SHP77 treated with DMSO at 0.1 percent for 48 hours (cell line): ENCODE measurements at places on chromosomes 13 and 19.

- no peak for DNase-seq
These were observed 66.7 kb downstream of the SLC10A2 start for GRCh38 chr13:102999499-102999898.

- no peak for DNase-seq
These were observed 41.1 kb downstream of the TINCR start for GRCh38 chr19:5526691-5527090.

- no peak for DNase-seq
These were observed 65.2 kb downstream of the TEX26 start for GRCh38 chr13:30997697-30998096.

DNA sequence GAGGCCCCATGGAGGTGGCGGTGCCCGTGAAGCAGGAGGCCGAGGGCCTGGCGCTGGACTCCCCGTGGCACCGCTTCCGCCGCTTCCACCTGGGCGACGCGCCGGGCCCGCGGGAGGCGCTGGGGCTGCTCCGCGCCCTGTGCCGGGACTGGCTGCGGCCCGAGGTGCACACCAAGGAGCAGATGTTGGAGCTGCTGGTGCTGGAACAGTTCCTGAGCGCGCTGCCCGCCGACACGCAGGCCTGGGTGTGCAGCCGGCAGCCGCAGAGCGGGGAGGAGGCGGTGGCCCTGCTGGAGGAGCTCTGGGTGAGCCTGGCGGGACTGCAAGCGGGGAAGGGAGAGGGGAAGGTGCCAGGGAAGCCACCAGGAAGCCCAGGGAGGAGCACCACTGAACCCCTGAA lies 5.8 kb downstream of the ZNF444 start:
- no peak for DNase-seq

- DNase-seq = no peak
These were observed 21.2 kb downstream of the INSR start for GRCh38 chr19:7272856-7273578.

DNA sequence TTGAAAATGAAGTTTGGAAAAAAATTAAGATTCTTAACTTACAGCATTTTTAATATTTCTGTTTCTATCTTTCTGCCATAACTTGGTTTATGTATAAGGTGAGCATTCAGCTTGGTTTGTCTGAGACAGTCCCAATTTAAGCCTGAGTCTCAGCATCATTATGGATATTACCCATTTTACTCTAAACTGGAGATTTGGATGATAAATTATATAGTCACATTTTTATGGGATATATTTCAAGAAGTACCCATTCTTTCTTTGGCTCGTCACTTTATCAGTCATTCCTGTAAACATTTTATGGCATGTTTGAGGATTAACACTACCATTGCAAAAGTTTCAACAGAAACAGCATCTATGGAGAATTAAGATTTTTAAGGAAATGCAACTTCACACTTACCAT lies 1129.0 kb upstream of the PCDH9 start:
- DNase-seq = no peak

DNA sequence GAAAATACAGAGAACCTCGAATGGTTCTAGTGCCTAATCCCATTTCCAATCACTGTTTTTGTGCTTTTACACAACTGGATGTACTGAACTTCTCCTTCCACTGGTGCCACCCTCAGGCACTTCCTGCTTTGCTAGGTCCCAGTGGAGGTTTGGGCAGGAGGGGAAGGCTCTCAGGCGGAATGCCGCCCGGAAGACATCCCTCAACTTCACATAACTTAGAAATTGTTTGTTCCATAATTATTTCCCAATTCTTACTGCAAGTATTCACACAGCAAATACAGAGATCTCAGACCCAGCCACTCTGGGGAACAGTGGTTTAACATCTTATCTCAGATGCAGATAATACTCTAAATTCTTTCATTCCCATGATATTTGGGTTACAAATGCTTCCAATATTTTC lies 195.7 kb upstream of the IPO5 start:
- DNase-seq = no peak

DNA sequence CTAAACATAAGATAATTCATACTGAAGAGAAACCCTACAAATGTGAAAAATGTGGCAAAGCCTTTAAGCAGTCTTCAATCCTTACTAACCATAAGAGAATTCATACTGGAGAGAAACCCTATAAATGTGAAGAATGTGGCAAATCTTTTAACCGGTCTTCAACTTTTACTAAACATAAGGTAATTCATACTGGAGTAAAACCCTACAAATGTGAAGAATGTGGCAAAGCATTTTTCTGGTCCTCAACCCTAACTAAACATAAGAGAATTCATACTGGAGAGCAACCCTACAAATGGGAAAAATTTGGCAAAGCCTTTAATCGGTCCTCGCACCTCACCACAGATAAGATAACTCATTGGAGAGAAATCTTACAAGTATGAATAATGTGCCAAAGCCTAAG lies 40.6 kb downstream of the ZNF254 start:
- no peak for DNase-seq

DNA sequence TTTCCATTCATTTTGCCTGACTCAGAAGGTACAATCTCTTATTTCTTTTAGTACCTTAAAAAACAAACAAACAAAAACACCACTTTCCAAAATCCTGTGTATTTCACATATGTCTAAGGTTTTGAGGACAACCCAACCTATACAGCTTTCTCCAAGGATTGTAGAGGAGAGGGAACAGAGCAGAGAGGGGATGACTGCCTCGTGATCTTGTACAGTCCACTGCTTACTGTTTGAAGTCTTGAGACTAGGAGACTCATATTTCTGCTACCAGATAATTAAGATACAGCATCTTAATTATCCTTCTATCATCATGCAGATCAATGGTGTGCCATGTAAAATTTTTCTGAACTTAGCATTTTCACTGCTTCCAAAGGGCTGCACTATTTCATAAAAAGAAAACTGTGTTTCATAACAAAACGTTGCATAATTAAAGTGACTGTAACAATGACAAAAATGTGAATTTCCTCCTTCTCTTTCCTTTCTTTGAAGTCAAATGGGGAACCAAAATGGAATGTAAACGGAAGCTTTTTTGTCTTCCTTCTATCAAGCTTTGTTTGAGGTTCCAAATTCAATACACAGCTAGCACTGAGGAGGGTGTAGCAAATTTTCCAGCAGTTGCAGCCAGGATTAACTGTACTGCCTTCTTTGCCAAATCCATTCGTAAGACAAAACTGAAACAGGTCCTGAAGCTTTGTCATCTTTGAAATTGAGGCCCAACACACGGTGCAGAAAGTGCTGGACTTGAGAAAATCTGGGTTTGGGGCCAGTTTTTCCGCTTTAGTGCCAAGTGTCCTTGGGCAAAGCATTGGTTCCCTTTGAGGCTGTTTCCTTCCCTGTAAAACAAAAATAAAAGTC lies 34.9 kb upstream of the RCBTB2 start:
- DNase-seq = no peak

DNA sequence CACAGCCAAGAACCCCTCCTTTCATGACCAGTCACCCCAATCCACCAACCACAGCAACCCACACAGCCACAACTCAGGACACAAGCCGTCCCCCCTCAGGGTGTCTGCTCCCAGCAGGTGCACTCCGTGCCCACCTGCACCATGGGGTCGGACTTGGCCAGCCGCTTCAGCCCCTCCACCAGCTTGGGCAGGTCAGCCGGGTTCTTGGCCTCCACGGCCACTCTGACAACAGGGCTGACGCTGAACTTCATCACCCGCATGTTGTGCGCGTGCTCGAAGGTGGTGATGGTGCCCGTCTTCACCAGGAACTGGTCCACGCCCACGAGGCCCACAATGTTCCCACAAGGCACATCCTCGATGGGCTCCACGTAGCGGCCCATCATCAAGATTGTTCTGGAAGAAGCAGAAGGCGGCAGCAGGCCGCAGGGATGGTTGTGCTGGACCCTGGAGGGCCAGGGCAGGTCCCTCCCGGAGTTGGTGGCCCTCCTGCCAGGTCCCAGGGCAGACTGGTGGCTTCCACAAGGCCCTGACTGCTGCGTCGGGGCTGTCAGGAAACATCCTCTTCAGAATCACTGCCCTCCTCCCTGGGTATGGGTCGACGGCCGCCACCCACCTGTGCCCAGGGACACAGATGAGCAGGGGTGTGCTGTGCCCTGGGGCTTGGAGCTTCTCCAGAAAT lies 5.5 kb downstream of the EEF2 start:
- DNase-seq = no peak

- DNase-seq = peak; percentile 60
These were observed 6.0 kb downstream of the STK24 start for GRCh38 chr13:98570929-98571372.

DNA sequence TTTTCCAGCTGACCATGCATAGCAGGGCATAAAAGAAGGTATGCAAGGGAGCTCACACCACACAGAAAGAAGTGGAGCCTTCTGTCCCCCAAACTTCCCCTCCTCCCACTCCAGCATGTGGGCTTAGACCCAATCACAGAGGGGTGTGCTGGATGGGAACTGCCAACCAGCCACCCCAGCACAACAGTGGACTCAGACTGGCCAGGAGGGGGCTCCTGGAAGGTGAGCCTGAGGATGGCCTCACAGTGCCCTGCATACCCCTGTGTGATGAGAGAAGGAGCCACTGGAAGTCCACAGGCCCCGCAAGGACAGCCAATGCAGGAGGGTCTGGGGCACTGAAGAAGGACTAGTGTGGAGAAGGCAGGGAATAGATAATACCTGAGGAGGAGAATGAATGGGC lies 106.9 kb upstream of the SERP2 start:
- DNase-seq = no peak

GRCh38 chr19:47142779-47143178 lies 12.1 kb downstream of the SAE1 start:
- DNase-seq = no peak

- no peak for DNase-seq
These were observed 25.8 kb upstream of the MEDAG start for GRCh38 chr13:30880151-30880855.

DNA sequence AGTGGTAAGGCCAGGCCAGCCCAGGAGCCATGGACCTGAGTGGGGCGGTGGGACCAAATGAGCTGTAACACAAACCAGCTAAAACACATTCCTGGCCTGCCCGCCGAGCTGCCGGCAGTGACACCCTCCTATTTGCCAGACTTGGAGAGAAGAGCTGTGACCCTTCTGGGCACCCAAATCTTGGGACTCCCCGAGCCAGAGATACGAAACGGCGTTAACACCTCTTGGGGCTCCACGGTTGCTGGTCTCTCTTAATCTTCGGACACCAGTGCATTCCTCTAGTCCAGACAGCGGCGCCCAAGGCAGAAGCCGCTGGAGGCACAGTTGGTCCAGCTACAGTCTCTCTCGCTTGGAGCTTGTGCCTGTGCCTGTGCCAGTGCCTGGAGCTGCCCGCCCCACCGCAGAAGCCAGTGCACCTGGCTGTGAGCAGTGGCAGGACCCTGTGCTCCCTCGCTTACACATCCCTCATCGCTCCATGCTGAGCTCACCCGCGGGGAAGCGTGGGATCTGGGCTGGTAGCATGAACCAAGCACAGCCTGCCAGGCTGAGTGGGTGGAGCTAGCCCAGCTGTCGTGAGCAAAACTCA lies 147.2 kb upstream of the KLHL1 start:
- no peak for DNase-seq
